ENCODE measurements at places on chromosomes 11 and 22.

DNA sequence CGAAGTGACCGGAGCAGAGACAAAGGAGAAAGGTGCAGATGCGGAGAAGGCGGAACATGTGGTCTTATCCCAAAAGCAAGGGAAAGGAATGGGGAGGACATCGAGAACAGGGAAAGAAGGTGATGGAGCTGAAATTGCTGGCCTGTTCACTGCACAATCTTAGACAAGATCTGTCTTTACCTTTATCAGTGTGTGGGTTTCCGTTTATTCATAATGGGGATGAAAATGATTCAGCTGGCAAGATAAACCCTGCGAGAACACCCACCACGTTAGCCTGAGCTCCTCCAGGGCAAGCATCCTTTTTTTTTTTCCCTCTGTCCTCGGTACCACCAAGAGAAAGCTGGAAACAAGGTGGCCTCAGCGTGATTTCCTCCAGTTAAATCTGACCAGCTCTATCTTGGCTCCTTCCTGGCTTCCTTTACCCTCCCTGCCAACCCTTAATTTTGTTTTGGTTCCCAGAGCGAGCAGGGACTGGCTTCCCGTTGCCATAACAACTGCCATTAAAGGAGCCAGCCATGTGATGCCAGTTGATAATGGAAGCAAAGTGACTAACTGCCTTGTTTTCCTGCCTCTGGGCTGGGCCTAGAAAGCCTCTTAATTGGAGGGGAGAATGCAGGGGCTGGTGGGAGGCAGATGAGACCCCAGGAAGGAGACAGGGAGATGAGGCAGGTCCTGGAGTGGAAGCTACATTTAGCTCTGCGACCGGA lies 4.2 kb downstream of the SGSM1 start:
- no peak for DNase-seq

DNA sequence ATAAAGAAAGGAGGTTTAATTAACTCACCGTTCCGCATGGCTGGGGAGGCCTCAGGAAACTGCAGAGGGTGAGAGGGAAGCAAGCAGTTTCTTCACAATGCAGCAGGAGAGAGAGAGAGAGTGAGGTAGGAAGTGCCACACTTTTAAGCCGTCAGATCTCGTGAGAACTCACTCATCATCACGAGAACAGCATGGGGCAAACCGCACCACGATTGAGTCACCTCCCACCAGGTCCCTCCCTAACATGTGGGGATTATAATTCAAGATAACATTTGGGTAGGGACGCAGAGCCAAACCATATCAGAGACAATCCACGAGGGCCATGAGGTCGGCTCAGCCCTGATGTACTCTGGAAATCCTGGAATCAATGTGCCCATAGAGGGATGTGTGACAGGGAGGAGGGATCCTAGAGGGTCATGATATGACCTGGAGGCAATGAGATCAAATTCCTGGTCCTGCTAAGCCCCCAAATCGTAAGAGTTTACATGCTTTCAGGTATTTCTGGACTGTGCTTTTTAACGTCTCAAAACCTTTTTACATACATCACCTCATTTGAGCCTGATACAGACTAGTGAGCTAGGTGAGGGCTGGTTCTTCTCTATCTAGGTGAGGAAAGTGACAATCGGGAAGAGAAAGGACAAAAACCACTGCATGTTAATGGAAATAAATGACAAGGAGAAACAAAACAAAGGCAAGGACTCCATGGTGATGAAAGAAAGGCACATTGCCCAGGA lies 19.5 kb upstream of the RASSF10 start:
- no peak for DNase-seq

GRCh38 chr11:315051-315481 lies 1.2 kb downstream of the IFITM1 start:
- no peak for DNase-seq

- DNase-seq = peak; percentile 80
These were observed 12.0 kb downstream of the BRSK2 start for GRCh38 chr11:1401656-1402221.

DNA sequence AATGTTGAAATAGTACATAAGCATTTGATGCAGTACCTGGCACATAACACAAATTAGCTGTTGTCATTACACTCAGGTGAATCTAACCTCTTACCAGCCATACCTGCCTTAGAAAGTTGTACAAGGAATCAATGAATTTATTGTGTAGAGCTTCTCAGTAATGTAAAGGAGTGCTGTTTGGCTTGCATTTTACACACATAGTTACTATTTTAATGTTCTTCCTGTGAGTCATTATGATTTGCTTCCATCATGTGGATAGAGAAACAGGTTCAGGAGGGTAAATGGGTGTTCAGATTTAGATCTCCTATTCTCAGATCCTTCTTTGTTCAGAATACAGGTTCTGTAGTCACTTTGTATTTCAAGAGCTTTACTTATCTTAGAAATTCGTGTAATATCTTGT lies 27.6 kb upstream of the RCE1 start:
- DNase-seq = no peak

Data from RPMI8226 (cell line).